ENCODE measurements at places on chromosomes 12 and 14.

DNA sequence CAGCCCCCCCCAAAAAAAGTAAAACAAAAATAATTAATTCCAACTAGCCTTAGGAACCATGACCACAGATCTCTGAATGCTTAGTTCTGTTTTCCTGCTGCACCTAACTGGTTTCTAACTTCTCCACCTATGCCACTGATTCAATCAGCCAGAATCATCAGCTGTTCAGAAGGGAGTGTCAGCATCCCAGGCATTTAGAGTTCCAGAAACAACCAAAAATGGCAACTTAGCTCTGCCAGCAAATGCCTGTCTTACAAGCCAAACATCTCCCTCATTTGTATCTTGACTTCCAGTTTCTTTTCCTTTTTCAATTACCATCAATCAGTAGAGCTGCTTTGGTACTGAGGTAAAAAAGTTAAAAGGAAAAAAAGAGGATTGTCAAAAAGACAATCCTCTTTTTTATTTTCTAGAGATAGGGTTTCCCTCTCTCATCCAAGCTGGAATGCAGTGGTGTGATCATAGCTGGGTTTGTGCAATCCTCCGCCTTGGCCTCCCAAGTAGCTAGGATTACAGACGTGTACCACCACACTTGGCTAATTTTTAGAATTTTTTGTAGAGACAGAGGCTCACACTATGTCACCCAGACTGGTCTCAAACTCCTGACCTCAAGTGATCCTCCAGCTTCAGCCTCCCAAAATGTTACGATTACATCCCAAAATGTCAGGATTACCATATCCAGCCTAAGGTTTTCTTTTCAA, 45.2 kb upstream of the ISM2 start:
- DNase-seq: no peak

GRCh38 chr14:64625386-64626232, 75.8 kb downstream of the PPP1R36 start:
- DNase-seq: no peak

GRCh38 chr12:79452906-79453305, 237.9 kb downstream of the PAWR start:
- DNase-seq: no peak

DNA sequence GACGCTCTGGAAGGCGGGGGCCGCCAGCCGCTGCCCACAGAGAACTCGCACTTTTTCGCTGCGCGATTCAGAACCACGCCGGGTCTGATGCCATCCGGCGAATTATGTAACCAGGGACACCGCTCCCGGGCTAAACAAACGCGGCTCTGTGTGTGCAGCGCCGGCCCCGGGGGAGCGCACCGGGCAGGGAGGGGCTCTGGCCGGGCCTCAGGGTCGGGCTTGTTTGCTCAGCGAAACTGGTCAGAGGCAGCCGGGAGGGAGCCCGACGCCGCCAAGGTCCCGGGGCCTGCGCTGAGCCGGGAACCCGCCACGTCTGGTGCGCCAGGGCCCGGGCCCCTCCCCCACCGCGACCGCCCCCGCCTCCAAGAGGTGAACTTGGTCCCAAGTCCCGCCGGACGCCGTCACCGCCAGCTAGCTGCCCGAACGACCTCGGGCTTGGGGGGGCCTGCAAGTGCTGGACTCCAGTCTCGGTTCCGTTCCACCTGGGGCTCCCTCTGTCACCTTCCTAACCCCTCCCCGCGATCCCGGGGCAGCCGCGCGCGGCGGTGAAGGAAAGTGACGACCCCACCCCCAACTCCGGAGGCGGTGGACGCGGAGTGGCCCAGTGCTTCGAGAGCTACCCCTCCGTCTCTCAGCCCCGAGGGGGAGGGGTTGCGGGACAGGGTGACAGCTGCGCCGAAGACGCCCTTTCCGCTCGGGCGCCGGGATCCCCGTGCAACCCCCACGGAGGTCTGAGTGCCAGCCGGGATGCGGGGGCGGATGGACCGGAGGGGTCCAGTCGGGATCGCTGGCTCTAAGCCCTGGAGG, 848 bp downstream of the CTDSP2 start:
- DNase-seq: peak; percentile 86

DNA sequence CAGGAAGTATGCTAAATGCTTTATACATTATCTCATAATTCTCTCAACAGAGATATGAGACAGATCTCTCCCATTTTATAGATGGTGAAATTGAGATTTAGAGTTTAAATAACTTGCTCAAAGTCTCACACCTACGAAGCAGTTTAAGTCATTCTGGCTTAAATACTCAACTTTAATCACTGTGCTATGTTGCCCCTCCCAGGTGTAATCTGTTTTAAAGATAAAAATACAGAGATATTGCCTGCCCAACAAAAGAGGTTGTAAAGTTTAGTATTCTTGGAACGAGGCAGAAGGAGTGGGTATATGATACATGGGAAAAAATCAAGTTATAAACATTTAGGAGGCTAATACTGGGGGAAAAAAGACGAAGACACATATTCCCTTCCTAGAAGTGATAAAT, 156.8 kb upstream of the LRIG3 start:
- DNase-seq: no peak

DNA sequence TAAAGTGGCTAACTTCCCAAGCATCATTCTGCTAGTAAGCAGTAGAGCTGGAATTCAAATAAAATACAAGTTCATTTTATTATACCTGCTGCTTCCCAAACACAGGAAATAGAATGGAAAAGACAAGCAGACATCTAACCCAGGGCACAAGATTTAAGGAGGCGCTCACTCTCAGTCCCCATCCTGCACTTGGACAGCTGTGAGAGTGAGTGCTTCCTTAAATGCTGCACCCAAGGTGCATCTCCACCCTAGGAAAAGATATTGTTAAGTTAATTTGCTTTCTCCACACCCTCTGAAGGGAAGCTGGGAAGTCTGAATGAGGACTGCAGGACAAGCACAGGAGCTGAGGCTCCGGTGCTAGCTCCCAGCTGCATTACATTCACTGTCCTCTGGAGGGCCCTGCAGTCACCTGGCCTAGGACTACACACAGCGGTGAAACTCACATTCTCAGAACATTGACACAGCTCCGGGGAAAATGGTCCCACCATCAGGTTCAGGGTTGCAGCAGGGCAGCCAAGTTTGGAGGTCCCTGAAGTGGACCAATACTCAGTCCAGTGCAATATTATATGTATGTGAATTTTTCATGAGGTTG, 14.2 kb downstream of the HEBP1 start:
- DNase-seq: no peak

DNA sequence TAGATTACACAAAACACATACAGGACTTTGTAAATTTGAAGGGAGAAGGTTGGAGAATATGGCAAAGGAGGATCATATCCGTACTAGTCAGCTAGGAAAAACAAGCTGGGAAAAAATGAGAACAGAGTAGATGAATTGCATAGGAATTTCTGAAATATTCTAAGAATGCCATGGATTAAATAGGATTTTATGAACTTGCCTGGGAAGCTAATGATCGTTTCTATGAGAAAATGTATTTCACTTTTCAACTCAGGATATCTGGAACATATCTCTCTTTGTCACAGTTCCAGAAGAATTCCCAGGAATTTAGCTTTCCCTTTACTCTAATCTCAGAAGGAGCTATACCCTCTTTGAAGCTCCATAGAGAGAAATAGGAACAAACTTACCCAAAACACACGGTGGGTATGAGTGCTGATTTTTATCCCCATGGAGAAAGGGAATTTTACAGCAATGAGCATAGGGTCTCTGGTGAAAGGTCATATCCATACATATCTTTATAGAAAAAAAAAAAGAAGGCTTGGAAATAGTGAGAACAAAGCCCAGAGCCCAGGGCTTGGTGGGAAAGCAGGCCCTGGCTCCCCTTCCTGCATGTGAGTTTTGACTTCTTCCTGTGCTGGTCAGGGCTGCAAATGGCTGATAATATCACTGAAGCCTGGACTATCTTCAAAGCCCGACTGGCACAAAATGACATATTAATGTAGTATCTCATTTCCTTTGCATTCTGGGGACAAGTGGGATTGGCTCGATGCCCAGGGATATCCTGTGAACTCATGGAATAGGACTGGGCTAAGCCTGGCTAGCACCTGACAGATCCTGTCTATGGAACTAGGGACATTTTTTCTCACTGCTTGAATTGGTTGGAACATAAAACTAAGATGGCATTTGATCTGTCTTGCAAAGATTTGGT, 136.3 kb downstream of the AEBP2 start:
- no peak for DNase-seq

DNA sequence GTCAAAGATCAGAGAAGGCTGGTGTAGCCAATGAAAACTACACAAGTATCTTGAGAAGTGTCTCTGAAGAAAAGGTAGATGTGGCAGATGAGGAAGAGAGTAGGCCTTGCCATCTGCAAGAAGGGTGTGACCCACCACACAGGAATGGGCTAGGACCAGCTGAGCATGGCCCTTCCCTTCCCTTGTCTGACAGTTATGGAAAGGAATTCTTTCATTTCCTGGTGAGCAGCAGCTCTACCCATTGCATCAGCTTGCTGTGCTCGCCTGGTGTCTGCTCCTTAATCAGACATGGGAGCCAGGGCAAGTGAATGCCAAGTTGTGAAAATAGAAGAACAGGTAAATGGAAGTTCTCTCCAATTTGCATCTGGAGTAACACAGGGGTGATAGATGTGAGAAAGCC, 145.2 kb upstream of the KRR1 start:
- DNase-seq: no peak

All from activated CD8-positive, alpha-beta memory T cell treated with anti-CD3 and anti-CD28 coated beads, Interleukin-2, amount 50 U/mL, for 48 hours (primary cell).